NCI-H146 (cell line): ENCODE measurements at places on chromosomes 13 and 19.

- DNase-seq: no peak
These were observed 10.2 kb upstream of the MATK start for GRCh38 chr19:3796358-3796757.

GRCh38 chr19:50602496-50602895 lies 34.3 kb upstream of the LRRC4B start:
- DNase-seq: no peak

DNA sequence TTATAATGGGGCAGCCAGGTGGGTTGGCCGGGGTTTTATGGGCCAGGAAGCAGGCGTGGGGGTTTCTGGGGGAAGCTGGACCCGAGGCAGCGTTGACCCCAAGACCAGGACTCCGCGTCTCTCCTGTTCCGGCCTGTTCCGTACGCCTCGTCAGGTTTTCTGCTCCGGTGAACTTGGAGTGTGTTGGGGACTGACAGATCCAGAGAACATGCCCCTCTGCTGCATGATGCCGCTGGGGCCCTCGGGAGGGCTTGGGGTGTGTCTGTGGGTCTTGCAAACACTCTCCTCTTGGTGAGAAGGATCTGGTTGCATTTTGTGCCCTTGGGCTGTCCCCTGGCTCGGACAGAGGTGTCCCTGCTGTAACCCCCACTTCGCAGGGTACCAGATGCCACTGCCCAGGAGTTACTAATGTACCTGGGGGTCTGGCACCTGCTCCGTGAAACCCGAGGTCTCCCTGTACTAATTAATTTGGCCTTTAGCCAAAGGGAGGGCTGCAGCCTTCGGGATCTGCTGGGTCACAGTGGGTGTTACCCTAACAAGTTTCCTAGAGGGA lies 15.6 kb downstream of the KDM4B start:
- DNase-seq: no peak

GRCh38 chr19:33620611-33621010 lies 1.1 kb upstream of the CHST8 start:
- no peak for DNase-seq

GRCh38 chr19:8332976-8333766 lies 9.9 kb downstream of the KANK3 start:
- no peak for DNase-seq

DNA sequence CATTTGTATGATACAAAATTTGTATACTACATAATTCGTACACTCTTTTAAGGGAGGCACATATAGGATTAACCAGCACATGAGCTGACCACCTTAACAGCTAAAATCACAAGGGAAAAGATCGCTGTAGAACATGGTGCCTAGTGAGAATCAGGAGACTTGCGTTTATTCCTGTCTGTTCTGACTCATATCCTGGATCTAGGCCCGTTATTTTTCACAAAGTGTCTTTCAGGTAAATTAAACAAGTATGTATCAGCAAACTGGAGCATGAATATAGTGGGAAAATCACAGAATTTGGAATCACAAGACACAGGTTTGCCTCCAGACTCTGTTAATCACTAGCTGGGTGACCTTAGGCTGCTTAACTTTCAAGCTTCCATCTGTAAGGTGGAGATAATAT lies 47.5 kb upstream of the ESD start:
- DNase-seq: no peak
